ENCODE measurements at places on chromosomes 16 and 17. TPM values are rescaled to one million over a fixed set of nuclear protein-coding genes. Genes with fewer than 3 reads are reported as not detected.

The C17orf75 gene
- total RNA-seq: 11.6 TPM

The FADS6 gene
- 1.4 TPM for total RNA-seq

The SPN gene
- total RNA-seq: 0.60 TPM

The SKAP1 gene
- total RNA-seq: 0.68 TPM

The COG1 gene
- total RNA-seq: 15.9 TPM

The ALG1 gene
- 14.7 TPM for total RNA-seq

The ITGB4 gene
- total RNA-seq: 134 TPM

The SDR42E1 gene
- total RNA-seq: 14.5 TPM

The C16orf74 gene
- total RNA-seq: 10.9 TPM

The KRTAP1-5 gene
- not detected for total RNA-seq
